ENCODE measurements at places on chromosomes 12 and 14.

DNA sequence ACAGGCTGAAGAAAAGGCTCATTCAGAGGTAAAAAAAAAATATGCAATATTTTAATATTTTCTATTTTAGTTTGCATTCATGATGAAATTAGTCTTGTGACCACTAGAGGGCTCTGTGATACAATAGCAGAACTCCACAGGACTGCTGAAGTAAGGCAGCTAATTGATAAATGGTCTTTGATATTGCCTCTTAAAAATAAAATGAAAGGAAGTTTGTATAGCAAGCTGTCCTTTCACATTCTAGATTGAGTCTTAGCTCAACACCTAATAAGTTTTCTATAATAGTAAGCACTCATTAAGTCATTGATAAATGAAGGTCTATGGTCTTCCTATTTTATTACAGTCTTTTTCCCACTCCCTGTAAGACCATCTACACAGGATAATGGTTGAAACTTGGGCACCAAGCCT, 315.7 kb downstream of the NAV3 start:
- DNase-seq: peak; percentile 1

DNA sequence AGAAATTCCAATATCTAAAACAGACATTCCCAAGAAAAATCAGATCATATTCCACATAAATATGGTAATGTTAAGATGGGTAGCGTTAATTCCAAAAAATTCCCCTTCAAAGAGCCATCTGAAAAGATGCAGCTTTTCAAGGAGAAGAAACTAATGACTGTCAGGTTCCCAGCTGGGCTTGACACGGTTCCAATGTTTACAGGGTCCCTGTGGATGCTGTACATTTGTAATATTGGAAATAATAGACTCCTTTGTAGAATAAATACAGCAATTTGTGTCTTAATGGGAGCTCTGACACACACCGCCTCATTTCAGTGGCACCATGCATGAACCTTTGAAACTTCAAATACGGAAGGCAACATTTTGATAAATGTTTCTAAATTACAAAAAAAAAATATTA, 140.6 kb downstream of the ITPR2 start:
- no peak for DNase-seq

- no peak for DNase-seq
Measured at GRCh38 chr14:53953002-53953827, 3.4 kb downstream of the BMP4 start.

DNA sequence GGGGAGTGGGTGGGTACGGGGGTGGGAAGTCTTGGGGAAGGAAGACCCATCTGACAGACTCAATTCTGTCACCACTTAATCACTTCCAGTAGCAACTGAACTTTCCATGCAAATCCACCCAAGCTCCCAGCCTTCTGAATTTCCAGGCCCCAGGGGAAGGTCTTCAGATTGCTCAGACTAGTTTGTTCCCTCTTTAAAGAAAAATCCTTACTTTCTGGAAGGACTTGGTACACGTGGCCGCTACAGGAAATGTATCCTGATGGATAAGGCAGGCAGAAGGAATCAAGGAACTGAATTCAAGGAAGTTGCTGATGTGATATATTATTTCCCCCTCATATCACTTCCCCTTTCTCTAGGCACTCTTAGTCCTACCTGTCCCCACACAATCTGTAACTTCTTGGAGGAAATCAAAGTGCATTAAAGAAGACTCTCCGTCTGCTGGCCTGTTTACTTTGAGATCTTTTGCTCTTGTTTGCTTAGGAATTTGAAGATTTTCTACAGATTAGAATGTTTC, 6.4 kb downstream of the NFKBIA start:
- DNase-seq: no peak

DNA sequence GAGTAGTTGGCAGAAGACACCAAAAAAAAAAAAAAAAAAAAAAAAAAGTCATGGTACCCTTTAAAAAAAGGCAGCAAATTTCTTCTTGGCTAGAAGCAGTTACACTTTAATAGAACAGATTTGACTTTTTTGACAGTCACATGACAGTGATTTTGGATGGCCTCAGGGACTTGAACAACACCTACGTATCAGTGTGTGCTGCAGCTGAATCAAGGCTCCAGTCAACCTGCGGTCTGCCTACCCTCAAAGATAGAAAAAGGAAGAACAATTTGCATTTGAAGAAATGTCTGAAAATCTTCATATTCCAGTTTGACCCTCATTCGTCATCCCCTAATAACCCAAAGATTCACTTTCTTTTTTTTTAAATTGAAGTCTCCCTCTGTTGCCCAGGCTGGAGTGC, 53.9 kb downstream of the MDM2 start:
- DNase-seq: no peak

- DNase-seq: peak; percentile 3
Measured at GRCh38 chr12:65232476-65233077, 45.9 kb upstream of the MSRB3 start.

- no peak for DNase-seq
Measured at GRCh38 chr12:4261655-4262054, 11.9 kb upstream of the CCND2 start.

DNA sequence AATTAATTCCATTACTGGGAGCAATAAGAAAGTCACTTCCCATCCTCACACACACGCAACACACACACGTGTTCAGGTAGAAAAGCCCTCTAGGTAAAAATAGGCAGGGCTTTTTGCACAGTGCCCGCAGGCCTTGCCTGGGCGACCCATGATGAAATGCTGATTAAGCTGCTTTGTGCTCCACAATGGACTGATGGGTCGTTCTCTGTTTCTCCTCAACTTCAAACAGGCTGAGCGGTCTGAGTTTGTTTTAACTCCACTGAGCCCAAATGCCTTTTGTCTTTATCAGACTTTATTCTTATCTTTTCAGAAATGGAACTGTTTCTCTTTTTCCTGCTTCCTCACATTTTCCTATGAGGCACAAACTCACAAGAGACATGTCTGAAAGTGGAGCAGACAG, 9.4 kb upstream of the DACT1 start:
- no peak for DNase-seq

GRCh38 chr14:79420725-79421124, 790.6 kb downstream of the DIO2 start:
- DNase-seq: no peak

GRCh38 chr14:91383439-91383838, 34.2 kb downstream of the CCDC88C start:
- DNase-seq: no peak

DNA sequence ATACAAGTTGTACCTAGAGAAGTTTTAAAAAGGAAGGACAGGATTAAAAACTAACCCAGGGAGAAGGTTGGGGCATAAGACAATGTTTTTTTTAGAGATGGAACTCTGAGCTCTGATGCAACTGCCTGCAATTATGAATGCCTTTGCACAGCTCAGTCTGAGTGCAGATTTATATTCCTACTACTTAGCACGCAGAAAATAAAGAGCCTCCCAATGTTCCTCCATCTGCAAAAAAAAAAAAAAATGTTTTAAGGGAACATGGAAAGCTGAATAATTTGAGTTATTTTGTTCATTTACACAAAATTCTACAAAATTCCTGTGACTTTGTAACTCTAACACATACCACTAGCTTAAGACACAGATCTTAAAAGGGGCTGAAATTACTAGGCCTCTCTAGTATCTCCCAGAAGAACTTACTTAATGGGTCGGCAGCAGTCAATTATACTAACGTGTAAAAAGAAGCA, 15.7 kb downstream of the CLIP1 start:
- peak; percentile 69 for DNase-seq

DNA sequence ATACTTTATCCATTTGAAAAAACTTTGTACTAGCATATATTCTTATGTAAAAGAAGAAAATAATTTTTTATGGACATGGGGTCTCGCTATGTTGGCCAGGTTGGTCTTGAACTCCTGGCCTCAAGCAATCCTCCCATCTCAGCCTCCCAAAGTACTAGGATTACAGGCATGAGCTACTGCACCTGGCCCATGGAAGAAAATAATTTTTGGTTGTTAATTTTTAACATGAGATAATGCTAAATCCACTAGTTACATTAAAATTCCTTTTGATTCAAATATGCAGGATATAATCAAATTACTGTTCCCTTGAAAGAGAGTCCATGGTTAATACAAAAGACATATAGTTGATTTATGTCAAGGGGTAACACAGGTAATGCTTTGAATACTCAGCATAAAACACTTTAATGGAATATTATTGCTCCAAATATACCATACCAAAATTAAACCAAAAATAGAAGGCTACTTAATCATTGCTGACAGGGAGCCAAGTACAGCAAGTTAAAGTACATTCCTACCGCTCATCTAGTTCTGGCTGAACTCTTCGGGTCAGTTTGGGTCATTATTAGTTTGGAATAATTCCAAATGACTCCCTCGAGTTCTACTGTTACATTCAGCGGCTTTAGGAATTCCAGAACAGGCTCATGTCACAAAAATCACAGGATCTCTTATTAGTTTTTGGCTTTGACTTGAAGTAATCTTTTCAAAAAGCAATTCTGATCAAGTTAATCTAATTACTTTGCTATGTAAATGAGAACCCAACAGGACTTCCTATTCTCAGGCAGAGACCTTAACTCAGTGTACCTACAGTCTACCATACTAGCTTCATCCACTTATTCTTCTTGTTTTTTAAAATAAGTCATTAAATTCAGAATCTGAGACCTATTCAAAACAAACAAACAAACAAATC, 6.1 kb downstream of the SOS2 start:
- peak; percentile 66 for DNase-seq

- DNase-seq: no peak
Measured at GRCh38 chr14:64340560-64341196, 46.5 kb upstream of the ESR2 start.

- no peak for DNase-seq
Measured at GRCh38 chr12:25146686-25147085, 48.3 kb downstream of the DNAI7 start.

GRCh38 chr12:52992699-52993557, 13.3 kb upstream of the EIF4B start:
- no peak for DNase-seq

- no peak for DNase-seq
Measured at GRCh38 chr12:108358580-108358965, 19.5 kb upstream of the CMKLR1 start.

DNA sequence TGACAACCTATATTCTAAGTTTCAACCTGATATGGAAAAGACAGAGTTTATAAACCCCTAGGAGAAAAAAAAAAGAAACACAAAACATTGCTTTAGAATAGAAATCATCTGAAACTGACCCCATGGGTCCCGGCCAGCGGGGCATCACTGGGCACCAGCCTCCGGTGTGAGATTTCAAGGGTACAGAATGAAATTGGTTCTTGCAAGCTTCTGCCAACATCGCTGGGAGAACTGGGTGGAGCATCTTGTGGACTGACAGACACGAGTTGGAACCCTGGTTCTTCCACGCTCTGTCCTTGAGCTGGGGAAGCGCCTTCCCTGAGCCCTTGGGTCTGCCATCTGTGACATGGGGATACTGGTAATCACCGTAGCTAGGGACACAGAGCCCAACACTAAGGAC, 173.6 kb downstream of the PHETA1 start:
- DNase-seq: no peak

DNA sequence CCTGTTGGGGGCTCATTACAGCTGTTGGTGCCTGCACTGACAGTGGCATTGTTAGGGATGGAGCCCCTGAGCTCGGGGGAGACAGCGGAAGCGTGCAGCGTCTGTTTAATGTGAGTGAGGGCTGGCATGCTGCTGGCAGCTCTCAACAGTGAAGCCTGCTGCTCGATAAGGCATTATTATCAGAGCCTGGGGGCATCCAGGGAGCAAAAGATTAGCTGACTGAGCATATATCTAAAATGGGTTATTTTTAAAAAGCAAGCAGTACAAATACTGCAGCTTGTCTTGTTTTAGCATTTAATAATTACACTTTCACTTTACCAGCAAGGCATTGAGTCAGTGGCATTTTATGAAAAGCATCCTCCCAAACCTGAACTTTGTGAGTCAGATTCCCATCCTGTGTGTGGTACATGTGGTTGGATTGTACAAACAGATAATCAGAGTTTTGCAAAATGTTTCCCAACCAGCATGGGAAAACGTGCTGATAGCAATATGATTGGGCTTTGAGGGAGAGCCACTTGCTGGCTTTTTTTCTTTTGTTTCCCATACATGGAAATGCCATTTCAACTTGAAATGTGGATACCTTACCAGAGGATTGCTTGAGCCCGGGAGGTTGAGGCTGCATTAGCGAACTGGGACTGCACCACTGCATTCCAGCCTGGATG, 150.8 kb downstream of the PRKCH start:
- DNase-seq: peak; percentile 95

GRCh38 chr14:56414236-56414635, 165.4 kb upstream of the TMEM260 start:
- no peak for DNase-seq

DNA sequence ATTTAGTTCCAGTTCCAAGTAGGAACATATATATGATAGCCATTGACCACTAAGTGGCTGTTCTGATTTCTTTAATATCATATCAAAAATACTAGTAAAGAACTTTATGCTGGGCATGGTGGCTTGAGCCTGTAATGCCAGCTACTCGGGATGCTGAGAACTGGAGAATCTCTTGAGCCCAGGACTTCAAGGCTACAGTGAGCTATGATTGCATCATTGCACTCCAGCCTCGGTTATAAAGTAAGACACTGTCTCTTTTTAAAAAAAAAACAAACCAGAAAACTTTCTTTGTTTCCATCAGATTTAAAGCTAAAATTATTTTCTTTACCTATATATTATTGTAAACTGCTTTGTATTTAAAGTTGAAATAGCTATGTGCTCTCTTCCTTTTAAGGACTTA, 127.0 kb downstream of the SCAF11 start:
- DNase-seq: no peak

- DNase-seq: no peak
Measured at GRCh38 chr14:102325791-102326345, 6.3 kb downstream of the ZNF839 start.

GRCh38 chr12:107109726-107110719, 16.7 kb upstream of the CRY1 start:
- no peak for DNase-seq

DNA sequence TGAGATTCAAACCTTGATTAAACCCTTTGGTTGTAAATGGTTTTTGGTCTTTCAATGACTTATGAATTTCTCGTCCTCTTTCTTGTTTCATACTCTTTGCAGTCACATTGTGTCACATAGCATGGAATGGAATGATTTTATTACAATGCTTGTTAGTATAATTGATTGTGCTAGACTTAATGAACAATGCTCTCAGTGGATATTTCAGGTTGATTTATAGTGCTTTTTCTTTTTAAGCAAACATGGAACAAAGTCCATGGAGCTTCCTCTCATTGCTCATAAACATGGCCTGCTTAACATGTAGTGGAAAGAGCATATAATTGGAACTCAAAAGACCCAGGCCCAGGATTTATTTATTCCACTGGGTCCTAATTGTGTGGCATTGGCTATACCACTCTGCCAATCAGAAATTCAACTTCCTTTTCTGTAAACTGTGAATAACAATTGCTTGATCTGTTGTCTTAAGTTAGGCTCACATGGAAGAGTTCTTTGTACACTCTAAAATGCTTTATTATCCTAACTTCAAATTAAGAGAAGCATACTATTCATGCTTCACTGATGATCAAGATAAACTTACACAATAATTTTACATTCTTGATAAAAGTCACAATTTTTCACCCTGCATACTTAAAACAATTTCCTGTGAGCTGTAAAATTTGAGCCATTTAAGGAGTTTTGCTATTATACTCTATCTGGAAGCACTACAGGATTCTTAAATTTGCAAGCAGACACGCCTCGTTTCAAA, 370.5 kb upstream of the PDE3A start:
- DNase-seq: no peak

- DNase-seq: no peak
Measured at GRCh38 chr12:11761869-11762567, 112.5 kb downstream of the ETV6 start.

All from GM04504 (cell line).